NCI-H526 (cell line): ENCODE measurements at places on chromosomes 7 and 10.

DNA sequence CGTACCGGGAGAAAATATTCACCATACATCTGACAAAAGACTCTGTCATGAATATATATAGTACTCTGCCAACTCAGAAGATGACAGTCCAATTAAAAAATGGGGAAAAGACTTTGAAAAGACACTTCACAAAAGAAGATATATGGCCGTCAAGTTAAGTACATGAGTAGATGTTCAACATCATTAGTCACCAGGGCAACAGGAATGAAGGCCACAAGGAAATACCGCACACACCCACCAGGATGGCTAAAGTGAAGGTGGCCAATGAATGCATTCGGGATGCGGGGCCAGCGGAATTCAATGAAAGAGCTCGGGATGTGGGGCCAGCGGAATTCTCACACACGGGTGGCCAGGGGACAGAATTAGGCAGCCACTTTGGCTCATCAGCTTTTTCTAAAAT, 42.2 kb downstream of the MAD1L1 start:
- DNase-seq, result no peak

- no peak for DNase-seq
Measured at GRCh38 chr7:135178364-135178763, 7.9 kb upstream of the CYREN start.

DNA sequence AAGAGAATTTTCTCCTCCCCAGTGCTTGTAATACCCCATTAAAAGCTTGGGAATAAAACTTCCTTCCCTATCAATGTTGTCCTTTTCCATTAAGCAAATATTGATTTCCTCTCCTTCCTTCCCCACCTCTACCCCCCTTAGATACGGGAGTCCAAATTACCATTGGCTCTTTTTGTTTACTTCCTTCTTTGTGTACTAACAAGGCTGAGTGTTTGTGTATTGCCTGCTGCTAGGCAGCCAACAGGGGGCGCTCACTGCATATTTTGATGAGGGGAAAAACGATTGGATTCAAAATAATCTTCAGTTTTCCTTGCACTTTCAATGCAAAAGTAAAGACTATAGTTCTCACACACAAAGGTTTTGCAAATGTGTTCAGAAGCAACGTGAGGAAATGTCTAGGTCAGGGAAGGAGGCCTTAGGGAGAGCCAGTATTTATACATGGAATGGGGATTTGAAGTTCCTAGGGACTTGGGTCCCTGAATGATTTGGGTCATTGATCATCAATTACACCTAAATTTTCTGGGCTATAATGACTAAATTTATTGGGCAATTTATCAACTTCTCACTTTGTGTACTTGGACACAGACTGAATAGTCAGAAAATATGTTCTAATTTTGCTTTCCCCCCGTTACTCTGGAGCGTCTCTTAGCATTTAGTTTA, 23.6 kb upstream of the VPS41 start:
- peak; percentile 31 for DNase-seq

- DNase-seq, result no peak
Measured at GRCh38 chr10:22505911-22506685, 160.8 kb downstream of the SPAG6 start.

GRCh38 chr7:19177269-19177668, 32.0 kb upstream of the FERD3L start:
- DNase-seq, result no peak
